ENCODE measurements at places on chromosomes 3 and 15.

DNA sequence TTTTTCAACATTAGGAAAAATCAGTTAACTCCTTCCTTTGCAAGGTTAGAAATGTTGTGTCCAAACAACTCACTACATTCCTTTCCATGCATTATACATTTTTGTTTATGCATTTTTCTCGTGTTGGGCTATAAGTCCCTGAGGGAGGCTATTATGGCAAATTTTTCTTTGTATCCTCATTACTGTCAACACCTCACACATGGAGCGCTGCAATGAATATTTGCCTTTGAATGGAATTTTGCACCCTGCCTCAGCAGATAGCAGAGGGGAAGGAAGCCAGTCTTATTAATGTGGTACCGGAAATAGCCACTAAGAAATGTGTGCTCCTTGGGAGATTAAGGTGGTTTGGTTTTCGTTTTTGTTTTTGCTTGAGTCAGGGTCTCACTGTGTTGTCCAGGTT is 134.7 kb downstream of the THSD4 start:
- DNase-seq, result no peak

DNA sequence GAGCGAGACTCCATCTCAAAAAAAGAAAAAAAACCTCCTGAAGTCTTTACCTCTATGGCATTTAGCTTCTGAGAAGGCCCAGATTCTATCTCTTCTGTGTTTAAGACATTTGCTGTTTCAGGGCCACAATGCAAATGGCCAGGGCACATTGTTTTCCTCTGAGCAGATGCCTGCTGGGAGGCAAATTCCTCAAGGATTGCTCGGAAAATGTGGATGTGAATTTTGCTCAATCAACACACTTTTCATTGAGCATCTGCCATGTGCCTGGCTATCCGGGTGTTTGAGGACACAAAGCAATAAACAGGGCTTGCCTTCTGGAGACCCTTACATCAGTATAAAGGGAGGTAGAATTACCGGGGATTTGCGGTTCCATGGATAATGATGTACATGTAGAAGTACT is 20.0 kb downstream of the TRIM71 start:
- no peak for DNase-seq

- no peak for DNase-seq
Measured at GRCh38 chr3:151377768-151378385, 6.7 kb downstream of the P2RY12 start.

DNA sequence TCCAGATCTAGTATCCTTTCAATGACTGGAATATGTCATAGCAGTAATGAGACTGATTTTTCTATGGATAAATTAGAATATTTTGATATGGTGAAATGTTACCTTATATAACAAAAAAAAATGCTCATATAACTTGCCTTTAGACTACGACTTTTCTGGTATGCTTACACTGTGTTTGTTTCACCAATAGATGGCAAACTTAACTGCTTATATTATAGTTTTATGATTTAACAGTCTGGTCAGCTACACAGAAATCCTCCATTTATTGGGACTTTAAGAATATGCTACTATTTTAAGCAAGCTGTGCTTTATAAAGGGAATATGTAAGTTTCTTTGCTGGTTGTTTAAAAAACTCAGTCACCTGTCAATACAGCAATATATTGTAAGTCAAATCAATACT is 205.6 kb downstream of the VGLL3 start:
- peak; percentile 72 for DNase-seq

DNA sequence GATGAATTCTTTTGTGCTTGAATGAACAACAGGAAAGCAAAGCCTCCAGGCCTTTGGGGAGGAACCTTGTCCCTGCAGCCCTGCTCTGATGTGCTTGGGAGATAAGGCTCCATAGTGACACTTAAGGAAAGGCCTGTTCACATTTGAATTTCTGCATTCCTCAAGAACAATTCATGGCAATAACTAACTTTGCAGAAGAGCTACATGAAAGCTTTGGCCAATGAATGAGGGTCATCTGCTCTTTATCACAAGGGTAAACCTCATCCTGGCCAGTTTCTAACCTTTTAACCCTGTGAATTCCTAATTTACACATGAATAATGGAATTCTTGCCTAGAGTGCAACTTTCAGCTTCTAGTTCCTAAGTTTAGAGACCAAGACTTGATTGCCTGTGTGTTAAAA is 5.6 kb downstream of the PRTG start:
- DNase-seq, result peak; percentile 5

DNA sequence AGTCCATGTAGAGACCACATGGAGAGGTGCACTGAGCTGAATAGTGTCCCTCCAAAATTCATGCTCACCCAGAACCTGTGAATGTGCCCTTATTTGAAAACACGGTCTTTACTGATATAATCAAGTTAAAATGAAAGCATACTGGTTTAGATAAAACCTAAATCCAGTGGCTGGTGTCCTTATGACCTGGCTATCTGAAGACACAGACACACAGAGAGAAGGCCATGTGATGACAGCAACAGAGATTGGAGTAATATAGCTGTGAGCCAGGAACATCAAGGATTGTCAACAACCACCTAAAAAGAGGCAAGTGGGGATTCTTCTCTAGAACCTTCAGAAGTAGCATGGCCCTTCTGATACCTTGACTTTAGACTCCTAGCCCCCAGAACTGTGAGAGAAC is 54.7 kb upstream of the CD47 start:
- DNase-seq, result no peak

- no peak for DNase-seq
Measured at GRCh38 chr3:73007992-73008712, 11.5 kb downstream of the PPP4R2 start.

DNA sequence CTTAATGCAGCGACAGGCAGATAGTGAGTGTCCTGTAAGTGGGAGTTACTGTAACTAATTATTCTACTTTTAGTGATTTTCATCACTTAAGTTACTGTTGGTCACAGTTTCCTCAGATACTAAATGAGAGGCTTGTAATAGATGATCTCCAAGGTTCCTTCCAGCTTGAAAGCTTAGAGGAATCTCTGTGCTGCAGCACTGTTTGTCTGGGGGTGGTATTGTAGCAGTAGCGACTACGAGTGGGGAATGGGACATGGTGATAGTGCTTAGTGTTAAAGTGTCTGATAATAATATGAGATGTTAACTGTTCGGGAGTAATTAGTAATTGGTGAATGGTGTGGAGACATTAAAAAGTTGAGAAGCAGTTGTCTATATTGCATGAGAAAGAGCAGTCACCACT is 12.4 kb downstream of the PPP4R2 start:
- no peak for DNase-seq

GRCh38 chr15:78838489-78838888 is 27.2 kb upstream of the ADAMTS7 start:
- peak; percentile 22 for DNase-seq

DNA sequence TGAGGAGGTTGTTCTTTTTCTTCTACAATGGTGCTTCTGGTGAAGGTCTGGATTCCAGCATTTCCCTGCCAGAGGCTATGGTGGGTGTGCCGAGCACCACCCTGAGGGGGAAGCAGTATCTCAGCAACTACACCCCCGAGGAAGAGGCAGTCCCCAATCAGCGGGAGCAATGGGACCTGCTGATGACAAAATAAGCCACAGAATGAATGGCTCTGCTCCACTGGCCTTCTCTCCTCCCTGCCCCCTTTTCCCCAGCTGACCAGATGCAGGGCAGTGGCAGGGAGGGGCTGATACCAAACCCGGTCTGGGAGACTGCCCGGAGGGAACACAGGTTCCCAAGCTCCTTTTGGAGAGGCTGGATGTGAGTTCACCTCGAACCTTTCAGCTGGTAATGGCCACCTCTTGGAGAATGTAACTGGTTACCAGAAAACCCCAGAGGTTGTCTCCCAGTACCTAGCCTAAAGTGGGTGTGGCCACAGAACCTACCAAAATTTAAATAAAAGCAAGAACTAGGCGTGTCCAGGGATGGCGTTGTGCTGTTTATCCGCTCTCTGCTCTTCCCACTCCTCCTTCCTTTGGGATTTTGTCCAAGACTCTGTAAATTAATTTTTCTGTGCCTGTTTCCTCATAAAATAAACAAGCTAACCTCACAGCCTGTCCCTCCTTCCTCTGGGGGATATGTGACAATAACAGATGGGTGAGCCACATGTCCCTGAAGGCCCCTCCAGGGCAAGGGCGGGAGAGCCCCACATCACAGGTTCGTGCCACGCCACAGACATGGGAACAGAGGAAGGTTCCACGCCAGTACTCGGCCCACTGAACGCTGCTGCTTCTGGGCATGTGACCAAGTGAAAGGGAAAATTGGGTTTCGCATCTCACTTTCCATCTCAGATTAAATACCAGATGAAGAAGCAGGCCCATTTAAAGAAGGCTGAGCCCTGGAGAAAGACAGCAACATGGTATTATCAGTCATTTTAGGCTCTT is 35.1 kb upstream of the SPTBN5 start:
- DNase-seq, result no peak

DNA sequence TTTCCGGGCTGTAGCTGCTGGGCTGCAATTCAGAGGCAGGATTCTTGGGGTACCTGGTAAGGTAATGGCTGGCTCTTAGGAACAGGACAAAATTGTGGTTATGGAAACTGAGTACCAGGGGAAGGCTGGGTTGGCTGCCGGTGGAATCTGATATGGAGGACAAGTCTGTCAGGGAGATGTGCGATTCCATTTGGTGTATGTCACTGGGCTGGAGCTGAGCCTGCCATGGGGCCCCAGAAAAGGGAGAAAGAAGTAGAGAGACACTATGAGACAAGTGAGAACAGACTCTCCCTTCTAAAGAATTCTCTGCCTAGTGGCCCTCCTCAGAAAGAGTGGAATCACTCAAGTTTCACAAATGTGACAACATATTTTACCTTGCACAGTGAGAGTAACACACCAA is 368.2 kb upstream of the ROPN1 start:
- peak; percentile 18 for DNase-seq

GRCh38 chr3:102104033-102104432 is 254.7 kb downstream of the NFKBIZ start:
- DNase-seq, result no peak

- DNase-seq, result no peak
Measured at GRCh38 chr3:112321867-112322652, 10.9 kb upstream of the CD200 start.

DNA sequence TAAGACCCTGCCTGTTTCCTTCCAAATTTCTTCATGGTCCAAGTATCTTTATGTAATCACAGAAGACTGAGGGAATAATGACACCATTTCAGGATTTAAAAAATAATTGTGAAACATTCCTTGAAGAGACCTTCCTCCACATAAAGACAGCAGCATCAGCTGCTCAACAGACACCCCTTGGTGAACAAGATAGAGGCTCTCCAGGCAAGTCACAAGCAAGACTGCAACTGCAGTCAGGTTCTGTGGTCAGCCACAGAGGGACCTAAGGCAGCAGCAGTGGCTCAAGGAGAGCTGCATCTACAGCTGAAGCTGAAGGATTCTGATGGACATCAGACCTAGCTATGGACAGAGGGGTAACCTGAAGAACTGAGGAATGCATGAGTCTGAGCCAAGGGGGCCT is 97.2 kb upstream of the C3orf80 start:
- no peak for DNase-seq

DNA sequence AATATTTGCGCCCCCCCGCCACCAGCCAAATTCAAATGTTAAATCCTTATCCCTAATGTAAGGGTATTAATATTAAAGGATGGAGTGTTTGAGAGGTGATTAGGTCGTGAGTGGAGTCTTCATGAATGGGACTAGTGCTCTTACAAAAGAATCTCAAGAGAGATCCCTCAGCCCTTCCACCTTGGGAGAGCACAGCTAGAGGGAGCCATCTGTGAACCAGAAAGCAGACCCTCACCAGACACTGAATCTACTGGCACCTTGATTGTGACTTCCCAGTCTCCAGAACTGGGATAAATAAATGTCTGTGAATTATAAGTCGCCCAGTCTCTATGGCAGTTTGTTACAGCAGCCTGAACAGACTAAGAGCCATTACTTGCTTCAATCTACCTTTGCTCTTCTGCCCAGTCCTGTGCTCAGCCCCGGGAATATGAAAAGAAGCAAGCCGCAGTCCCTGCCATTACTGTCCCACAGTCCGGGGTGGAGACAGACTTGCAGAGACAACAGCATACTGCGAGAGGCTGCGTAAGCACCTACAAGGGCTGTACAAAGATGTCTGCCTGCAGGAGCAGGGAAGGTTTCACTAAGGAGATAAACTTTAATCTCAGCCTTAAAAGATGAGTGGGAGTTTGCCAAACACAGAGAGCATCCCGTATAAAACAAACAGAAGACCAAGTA is 110.7 kb upstream of the TMCO5A start:
- DNase-seq, result no peak

DNA sequence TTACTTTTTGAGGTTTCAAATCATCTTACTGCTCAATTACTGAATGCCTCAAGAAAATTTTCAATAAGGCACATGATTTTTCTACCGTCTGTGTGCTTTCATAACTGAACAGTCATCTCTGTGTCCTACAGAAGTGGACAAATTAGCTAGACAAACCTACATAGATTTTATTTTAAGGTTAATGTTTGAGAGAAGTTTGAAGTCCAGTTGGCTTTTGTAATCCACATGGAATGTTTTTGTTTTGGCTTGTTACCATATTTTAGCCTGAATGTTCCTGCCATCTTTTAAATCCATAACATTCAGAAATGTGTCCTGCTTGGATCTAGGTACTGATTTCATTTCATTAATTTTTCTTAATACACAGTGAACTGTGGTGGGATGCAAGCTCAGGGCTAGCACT is 730.1 kb downstream of the IGSF11 start:
- no peak for DNase-seq

- no peak for DNase-seq
Measured at GRCh38 chr3:125440559-125440955, 65.4 kb upstream of the ZNF148 start.

DNA sequence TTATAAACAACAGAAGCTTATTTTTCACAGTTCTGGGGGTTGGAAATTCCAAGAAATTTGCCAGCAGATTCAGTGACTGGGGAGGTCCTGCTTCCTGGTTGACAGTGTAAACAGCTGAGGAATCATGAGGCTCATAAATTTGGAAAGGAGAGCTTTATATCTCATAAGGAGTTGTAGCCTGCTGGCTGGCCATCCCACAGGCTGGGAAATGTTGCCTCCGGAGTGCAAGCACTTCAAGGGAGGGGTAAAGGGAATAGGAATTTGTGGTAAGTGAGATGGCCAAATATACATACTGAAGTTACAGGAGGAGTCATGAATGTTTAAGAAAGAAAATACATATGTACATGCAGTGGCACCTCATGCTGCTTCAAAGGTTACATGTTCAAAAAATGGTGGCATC is 217.2 kb upstream of the CBLB start:
- no peak for DNase-seq

DNA sequence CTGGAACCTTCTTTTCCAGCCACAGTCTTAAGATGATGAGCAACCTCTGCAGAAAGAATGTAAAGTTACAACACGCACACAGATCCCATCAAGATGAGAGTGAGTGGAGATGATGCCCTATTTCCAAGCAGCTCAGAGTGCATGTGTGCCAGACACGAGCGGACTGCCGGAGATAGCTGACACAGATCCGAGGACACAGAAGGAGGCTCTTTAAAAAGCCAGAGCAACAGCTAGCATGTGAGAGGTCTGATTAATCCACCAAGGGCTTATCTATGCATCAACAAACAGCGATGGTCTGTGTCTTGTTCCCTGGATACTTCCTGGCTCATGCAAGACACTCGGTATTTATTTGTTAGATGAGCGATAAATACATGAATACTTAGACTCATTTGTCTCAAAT is 128.6 kb upstream of the DLG1 start:
- DNase-seq, result no peak

- no peak for DNase-seq
Measured at GRCh38 chr15:72502220-72502809, 28.2 kb downstream of the ARIH1 start.

GRCh38 chr3:194574639-194575483 is 58.4 kb downstream of the TMEM44 start:
- peak; percentile 83 for DNase-seq

GRCh38 chr3:150247441-150247840 is 160.7 kb upstream of the TSC22D2 start:
- DNase-seq, result no peak

- no peak for DNase-seq
Measured at GRCh38 chr3:25476639-25477038, 48.6 kb downstream of the RARB start.
